ENCODE measurements at places on chromosomes 11 and 22.

- no peak for DNase-seq
These were observed 25.9 kb downstream of the MED15 start for GRCh38 chr22:20533095-20533878.

DNA sequence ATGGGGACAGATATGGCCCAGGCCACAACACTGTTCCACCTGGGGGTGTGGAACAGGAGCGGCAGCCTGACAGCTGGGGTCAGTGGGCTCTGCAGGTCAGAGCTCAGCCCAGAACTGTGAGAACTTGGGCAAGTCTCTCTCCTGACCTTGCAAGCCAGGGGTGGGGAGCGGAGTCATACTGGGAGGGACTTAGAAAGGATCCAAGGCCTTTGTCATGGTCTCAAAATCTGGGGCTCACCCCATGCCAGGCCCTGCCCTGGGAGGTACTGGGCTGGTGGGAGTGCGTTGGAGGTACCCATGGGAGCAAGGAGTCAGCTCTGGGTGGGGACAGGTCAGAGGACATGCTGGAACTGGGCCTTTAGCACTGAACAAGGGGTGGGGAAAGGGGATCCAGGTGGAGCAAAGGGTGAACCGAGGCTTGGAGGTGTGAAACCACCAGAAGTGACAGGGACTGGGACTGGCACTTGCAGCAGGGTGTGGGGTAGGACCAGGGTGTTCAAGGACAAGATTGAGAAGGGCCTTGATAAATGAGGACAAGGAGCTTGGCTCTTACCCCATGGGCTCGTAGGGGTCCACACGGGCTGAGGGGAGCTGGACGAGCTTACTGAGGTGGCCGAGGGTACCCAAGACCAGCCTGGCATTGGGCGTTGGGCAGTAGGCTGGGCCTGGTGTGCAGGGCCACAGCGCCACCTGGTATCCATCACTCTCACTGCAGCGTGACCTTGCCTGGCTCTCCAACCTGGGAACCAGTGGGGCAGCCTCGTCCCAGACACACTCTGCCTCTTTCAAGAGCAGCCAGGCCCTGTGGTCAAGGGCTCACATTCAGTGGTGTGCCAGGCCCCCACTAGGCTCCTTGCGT is 7.4 kb upstream of the PMM1 start:
- no peak for DNase-seq

GRCh38 chr11:78801161-78801884 is 226.7 kb upstream of the NARS2 start:
- DNase-seq, result peak; percentile 32

GRCh38 chr22:24961217-24961844 is 8.8 kb downstream of the KIAA1671 start:
- DNase-seq, result no peak

- peak; percentile 62 for DNase-seq
These were observed 60.4 kb downstream of the LARGE2 start for GRCh38 chr11:45982656-45983470.

DNA sequence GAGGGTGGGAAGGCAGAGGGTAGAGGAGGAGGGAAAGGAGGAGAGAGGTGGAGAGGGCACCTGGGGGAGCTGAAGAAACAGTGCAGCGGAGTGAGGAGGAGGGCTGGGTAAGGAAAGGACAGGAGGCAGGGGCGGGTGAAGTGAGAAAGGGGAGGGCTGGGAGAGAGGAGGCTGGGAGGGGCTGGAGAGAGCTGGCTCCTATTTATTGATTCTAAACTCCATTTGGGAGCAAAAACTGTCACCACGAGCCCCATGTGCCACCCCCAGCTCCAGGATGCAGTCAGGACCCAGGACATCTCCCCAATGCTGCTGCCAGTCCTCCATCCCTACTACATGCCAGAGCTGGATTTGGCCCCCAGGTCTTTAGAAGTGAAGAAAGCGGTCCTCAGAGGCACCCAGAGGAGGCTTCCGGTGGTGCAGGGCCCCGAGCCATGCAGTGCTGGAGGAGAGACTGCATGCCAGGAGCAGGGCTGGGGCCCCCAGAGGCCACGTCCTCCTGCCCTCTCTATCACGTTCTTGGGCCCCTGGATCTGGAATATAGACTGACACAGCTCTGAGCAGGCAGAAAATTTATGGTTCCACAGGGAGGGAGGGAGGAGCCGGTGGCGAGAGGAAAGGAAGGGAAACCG is 53.7 kb downstream of the SLC22A12 start:
- no peak for DNase-seq

DNA sequence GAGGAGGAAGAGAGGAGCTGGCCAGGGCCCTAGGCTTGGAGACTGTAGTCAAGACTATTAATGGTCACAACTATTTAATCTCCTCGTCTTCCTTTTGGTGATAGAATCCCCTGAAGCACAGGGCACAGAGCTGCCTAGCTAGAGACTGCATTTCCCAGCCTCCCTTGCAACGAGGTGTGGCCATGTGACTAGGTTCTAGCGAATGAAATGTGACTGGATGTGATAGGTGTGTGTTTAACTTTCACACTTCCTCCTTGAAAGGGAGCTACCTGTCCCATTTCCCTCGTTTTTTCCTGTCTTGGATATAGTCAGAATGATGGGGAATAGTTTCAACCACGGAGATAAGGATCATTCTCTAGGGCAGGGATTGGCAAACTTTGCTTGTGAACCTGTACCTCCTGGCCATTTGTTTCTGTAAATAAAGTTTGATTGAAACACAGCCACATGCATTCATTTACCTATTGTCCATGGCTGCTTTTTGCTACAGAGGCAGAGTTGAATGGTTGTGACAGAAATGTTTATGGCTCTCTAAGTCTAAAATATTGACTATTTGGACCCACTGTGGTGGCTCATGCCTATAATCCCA is 313.5 kb downstream of the MIAT start:
- no peak for DNase-seq

GRCh38 chr22:46726066-46726985 is 11.7 kb downstream of the CERK start:
- no peak for DNase-seq

DNA sequence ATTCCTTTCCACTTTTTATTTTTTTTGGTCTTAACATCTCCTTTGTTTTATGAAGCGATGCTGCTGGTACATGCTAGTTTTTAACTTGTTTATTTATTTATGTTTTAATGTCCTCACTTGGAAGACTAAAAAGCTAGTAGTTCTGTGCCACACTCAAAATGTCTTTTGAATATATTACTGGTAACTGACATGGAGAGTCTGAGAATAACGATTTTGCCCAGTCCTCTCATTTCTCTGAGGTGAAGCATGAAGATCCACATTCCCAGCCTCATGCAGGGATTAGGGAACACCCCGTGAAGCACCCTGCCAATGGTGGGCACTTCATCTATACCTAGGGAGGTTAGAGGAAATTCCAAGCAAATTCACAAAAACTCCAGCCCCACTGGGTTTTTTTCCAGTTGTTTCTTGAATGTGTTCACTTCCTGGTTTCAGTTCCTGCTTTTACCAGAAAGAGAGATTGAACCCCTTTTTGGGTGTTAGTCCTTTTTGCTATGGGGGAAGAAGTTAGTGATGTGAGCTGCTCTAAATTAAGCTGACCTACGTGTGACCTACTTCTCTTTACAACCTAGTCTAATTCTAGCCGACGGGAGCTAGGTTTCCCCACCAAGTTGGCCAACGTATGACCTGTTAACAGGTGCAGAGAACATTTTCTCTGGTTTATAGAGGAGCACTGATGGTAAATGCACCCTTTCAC is 106.1 kb downstream of the SLC1A2 start:
- no peak for DNase-seq

DNA sequence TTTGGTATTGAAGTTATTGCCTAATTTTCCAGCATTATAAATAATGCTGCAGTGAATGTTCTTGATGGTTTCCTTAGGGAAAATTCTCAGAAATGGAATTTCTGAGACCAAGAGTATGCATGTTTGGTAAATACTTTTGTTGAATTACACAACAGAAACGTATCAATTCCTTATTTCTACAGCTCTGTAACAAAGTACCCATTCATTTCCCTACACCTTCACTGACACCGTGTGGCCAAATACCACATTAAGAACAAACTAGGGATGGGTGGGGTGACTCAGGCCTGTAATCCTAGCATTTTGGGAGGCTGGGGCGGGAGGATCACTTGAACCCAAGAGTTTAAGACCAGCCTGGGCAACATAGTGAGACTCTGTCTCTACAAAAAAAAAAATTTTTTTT is 21.8 kb downstream of the MCAM start:
- no peak for DNase-seq

- DNase-seq, result no peak
These were observed 51.6 kb upstream of the SYN3 start for GRCh38 chr22:33109514-33110430.

- DNase-seq, result no peak
These were observed 1.6 kb downstream of the NELL1 start for GRCh38 chr11:20670932-20671403.

- DNase-seq, result peak; percentile 77
These were observed 280.7 kb upstream of the CADM1 start for GRCh38 chr11:115784796-115785521.

GRCh38 chr11:97871816-97872215 is 1148.9 kb upstream of the CNTN5 start:
- no peak for DNase-seq

GRCh38 chr11:118012083-118012669 is 26.0 kb downstream of the IL10RA start:
- DNase-seq, result no peak

DNA sequence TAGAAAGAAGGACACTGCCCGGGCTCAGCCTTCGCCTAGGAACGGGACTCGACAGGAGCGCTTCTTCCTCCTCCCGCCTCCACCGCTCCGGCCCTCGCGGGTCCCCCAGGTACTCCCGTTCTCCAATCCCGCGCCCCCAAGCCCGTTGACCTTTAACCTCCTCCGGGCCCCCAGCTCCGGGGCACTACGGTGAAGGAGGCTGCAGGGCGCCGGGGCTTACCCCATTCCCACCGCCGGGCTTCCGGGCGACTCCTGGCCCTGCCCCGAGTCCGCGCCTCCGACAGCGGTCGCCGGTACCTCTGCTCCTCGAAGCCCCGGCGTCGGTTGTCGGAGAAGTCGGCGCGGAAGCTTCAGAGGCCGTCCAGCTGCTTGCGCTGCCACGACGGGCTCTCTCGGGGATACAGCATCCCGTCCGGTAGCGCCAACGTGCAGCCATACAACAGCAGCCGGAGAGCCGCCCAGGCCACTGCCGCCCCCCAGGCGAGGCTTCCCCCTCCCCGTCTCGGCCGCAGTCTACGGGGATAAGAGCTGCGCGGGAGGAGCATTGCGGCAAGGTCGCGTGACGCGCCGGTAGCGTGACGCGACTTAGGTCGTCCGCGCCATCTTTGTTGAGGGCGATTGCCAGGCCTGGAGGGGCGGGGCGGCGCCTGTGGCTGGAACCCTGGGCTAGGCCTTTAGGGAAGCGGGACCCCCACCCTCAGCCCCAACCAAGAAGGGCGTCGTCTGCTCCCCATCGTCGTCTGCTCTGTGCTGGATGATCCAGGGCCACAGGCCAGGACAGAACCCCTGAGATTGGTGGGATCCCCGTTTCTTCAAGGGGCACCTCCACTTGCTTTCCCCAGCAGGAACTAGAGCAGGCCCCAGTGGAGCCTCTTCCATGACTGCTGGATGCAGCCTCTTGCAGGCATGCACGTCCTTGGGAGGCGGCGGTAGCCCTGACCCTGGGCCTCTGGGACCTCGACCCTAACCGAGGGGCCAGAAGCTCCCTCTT is 26.3 kb downstream of the RGL4 start:
- peak; percentile 75 for DNase-seq

DNA sequence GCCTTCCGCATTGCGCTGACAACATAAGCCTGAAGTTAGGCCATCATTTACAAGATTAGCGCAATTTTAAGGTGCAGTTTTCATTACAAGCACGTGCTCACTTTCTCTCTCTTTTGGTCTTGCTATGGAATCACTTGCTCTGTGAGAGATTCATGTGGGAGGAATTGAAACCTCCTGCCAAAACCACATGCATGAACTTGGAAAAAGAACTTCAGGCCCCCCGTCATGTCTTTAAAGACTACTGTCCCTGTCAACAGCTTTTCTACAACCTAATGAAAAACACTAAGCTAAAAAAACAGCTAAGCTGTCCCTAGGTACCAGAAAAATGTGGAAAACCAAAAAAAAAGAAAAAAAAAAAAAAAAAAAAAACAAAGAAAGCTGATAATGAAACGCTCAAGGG is 1707.6 kb upstream of the RAG2 start:
- DNase-seq, result peak; percentile 15

- DNase-seq, result no peak
These were observed 725.1 kb downstream of the NTM start for GRCh38 chr11:132095230-132096131.

DNA sequence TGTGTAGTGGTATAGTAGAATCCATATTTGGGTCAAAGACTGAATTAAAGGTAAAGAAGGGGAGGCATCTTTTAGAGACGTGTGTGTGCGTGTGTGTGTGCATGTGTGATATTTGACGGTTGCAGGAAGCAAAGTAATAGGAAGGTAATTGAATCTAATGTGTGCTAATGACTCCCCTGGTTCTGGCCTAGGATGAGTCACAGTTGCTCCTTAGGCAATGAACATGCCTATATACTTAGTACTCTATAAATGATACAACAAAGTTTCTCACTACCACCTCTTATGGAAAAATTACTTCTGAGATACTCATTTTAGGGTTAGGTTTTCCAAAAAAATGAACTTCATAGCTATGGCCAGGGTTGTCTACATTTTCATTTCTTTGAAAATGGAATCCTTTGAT is 409.6 kb downstream of the GUCY1A2 start:
- no peak for DNase-seq

- DNase-seq, result no peak
These were observed 23.8 kb downstream of the MICAL3 start for GRCh38 chr22:18000441-18001039.

GRCh38 chr22:29343313-29343805 is 27.9 kb upstream of the RASL10A start:
- DNase-seq, result peak; percentile 62

- DNase-seq, result peak; percentile 38
These were observed 51.4 kb downstream of the JAM3 start for GRCh38 chr11:134120143-134120850.

DNA sequence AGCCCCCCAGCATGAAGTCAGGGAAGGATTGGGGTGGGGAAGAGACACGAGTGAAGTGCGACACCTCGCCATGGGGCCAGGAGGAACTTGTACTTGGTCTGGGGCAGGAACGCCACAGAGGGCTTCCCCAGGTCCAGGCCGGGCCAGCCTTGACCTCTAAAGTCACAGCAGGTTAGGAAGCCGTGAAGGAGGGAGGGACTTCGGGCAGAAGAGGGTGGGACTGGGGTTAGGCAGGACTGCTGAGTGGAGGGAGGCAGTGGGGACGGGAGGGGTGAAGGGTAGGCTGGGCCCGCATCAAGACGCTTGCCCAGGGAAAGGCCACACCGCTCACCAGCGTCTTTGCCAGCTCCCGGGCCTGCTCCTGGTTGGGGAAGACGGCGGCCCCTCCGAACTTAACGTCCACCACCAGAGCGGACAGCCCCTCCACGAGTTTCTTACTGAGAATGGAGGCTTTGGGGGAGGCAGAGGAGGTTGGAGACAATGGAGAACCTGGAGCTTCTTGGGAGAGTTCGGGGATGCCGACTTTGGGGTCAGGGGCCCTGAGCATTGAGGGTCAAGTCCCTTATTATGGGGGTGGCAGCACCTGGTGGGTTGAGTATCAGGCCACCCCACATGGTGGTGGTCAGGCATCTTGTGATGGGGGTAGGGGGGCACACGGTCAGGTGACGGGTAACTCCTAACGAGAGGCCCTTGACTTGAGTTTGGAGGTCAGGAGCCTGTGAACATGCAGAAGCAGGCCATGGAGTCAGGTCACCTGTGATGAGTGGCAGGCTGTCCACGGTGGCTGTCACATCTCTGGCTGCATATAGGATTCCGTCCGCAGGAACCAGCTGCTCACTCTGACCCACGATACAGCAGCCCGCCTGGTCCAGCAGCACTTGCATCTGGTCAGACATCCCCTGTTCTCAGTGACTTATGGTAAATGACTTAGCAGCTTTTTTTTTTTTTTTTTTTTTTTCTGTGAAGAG is 1.7 kb upstream of the SCO2 start:
- no peak for DNase-seq

Measured in NCI-H446 treated with DMSO at 0.1 percent for 48 hours (cell line).